CD4-positive, alpha-beta T cell treated with Interferon alpha-2 for 1 hour (primary cell): ENCODE measurements at places on chromosomes 5 and 9.
A peak's percentile ranks its signal among the peaks of the same experiment; 100 is the strongest.

- DNase-seq = no peak
Measured at GRCh38 chr5:94276048-94276447, 342.4 kb downstream of the KIAA0825 start.

- no peak for DNase-seq
Measured at GRCh38 chr5:83645936-83646335, 74.7 kb downstream of the HAPLN1 start.

- no peak for DNase-seq
Measured at GRCh38 chr5:115124741-115125140, 45.0 kb downstream of the TRIM36 start.

GRCh38 chr5:89662499-89662898 lies 747.1 kb downstream of the CETN3 start:
- no peak for DNase-seq

- DNase-seq = no peak
Measured at GRCh38 chr5:132087176-132087575, 13.6 kb downstream of the CSF2 start.

DNA sequence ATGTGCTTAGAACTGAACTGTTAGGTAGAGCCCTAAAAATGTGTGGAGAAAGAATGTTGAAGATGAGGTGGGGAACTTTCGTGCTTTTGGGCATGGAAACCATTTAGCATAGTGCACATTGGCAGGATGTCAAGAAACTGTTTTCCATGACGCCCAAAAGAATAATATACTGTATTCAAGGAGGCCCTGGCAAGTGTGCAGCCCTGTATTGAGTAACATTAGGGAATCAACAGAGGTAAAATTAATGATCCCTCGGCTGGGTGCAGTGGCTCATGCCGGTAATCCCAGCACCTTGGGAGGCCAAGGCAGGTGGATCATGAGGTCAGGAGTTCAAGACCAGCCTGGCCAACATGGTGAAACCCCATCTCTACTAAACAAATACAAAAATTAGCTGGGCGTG lies 20.9 kb upstream of the PLIN2 start:
- DNase-seq = no peak

DNA sequence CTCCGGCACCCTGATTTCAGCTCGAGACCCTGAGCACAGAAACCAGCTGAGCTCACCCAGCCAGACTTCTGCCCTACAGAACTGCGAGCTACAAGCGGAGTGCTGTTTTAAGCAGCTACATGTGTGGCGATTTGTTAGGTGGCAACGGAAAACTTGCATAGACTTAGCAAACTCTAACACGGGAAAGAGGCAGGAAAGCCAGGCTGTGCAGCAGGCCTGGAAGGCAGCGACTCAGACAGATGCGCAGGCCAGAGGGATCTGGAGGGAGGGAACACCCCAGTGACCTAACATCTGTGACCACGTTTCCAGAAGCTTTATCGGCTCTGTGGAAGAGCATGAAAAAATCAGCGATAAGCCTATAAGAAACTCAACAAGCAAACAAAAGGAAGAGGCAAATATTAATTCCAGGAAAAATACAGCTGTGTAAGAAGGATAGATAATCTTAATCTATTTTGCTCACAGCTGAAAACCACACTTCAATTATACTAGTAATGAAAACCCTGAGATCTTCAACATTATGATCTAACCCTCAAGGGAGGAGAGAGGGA lies 11.0 kb downstream of the UBAC1 start:
- DNase-seq = no peak

DNA sequence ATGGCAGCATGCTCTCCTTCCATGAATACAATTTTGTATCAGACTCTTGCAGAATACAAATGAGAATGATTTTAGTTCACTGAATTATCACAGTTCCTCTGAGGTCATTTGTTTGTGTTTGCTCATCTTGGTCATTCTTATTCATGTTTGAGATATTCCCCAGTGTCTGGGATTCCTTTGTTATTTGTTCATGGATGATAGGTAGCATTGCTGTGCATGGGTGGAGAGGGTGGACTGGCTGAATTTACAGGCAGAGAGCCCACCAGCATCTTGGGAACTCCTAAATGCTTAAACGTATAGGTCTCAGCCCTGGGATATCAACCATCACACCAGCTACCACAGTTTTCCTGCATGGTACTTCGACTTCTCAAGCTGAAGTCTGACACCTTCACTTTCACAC lies 459.8 kb downstream of the CCDC171 start:
- no peak for DNase-seq

DNA sequence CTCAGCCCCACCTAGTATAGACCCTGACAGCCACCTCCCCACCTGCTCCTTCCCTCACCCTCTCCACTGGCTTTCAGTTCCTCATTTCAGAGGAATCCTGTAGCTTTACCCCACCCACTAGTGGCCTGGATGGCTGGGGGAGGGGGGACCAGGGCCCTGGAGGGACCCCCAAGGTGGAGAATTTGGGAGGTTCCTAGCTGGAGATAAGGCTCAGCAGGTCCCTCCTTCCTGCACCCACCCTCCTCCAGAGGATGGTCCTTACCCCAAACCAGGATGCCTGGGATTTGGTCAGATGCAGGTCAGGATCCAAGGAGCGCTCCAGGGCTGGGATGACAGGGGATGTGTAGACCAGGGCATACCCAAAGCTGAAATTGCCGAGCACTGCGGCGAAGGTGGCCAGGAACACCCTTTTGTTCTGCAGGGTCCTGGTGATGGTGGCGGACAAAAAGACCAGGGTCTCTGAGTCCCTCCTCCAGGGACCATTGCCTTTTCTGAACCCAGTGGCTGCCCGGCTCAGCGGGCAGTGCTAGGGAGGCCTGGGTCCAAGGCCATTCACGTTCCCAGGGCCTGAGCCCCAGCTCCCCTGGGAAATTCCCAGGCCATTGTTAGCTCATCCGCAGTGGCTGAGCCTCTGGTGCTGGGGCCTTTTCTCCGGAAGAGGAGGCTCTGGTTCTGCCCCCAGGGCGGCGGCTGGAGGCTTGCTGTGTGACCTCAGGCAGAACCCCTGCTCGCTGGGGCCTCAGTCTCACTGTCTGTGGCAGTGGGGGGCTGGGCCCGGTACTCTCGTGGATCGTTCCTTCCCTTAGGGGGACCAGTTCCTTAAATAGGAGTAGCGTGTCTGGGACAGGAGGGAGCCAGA lies 678 bp downstream of the SLC2A6 start:
- DNase-seq = peak; percentile 27

GRCh38 chr5:114237766-114238165 lies 124.1 kb upstream of the KCNN2 start:
- DNase-seq = no peak

DNA sequence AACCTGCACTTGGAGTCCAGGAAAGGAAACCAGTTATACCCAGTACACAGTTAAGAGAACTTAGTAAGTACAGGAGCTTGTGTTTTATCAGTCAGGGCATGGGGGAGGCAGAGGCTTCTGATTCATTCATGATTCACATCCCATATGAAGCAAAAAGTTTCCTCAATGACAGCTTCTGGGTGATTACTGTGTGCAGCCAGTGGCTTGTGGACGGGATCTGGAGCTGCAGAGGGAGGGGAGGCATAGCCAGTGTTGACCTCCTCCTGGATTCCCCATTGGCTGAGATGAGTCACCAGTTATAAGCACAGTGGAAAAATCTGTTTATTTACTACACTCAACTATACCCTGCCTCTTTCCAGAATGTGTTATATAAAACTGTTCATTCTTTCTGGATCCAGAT lies 17.7 kb downstream of the IL31RA start:
- DNase-seq = no peak

- no peak for DNase-seq
Measured at GRCh38 chr5:127335381-127335780, 44.8 kb downstream of the MEGF10 start.

DNA sequence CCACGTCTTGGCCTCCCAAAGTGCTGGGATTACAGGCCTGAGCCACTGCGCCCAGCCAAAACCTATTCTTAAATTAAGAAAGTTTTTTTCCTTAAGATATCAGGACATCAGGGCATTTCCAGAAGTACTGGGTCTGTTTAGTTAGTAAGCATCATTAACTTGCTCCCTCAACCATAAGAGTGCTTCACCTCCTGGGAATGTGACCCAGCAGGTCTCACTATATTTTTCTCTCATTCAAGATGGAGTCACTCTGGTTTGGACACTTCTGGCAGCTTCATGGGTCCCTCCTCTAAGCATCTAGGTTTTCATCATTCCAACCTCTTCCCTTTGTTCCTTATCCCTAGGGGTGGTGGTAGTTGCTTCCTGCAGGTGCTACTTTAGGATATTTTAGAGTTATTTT lies 10.3 kb upstream of the BRD3OS start:
- DNase-seq = no peak
